Chondrocyte (in vitro differentiated cells): ENCODE measurements at places on chromosomes 16 and 17. TPM values are rescaled to one million over a fixed set of nuclear protein-coding genes. Genes with fewer than 3 reads are reported as not detected.

KIF2B gene
- total RNA-seq = not detected in 3 replicates

TAT gene
- 0.26 to 0.35 TPM in 2 of 3 replicates, not detected in the other for total RNA-seq

SMIM5 gene
- total RNA-seq = 0.23 to 0.29 TPM in 2 of 3 replicates, not detected in the other

SLC6A4 gene
- total RNA-seq = not detected in 3 replicates

RAP1GAP2 gene
- 3.3 to 5.5 TPM (median 3.4 TPM) in 3 replicates for total RNA-seq

CHST5 gene
- 0.07 to 0.17 TPM (median 0.10 TPM) in 3 replicates for total RNA-seq

PHF23 gene
- total RNA-seq = 49.5 to 57.8 TPM (median 53.1 TPM) in 3 replicates

CCDC40 gene
- total RNA-seq = 5.8 to 11.8 TPM (median 6.5 TPM) in 3 replicates

TELO2 gene
- total RNA-seq = 19.3 to 30.9 TPM (median 21.7 TPM) in 3 replicates

EFCAB3 gene
- total RNA-seq = not detected in 3 replicates

SULT1A2 gene
- not detected in 3 replicates for total RNA-seq

CCL8 gene
- total RNA-seq = not detected in 3 replicates

REXO5 gene
- total RNA-seq = 2.9 to 6.9 TPM (median 4.0 TPM) in 3 replicates

INCA1 gene
- total RNA-seq = 0.74 to 1.5 TPM (median 0.85 TPM) in 3 replicates

SPATA32 gene
- total RNA-seq = not detected in 3 replicates

CFAP20 gene
- 26.0 to 32.9 TPM (median 26.5 TPM) in 3 replicates for total RNA-seq

AARS1 gene
- 92.2 to 243 TPM (median 234 TPM) in 3 replicates for total RNA-seq

ST6GALNAC2 gene
- 1.5 to 3.0 TPM (median 2.8 TPM) in 3 replicates for total RNA-seq

CCDC144A gene
- 0.56 to 1.1 TPM (median 0.82 TPM) in 3 replicates for total RNA-seq

C16orf96 gene
- 0.12 to 0.23 TPM in 2 of 3 replicates, not detected in the other for total RNA-seq

PNMT gene
- total RNA-seq = 0.22 to 2.7 TPM (median 0.46 TPM) in 3 replicates

ABCC6 gene
- 0.99 to 2.7 TPM (median 1.5 TPM) in 3 replicates for total RNA-seq

SLC47A2 gene
- not detected in 3 replicates for total RNA-seq

CACNG3 gene
- total RNA-seq = not detected in 3 replicates

WFDC1 gene
- 3.5 to 5.7 TPM (median 5.6 TPM) in 3 replicates for total RNA-seq

TP53TG3 gene
- total RNA-seq = not detected in 3 replicates

SOX8 gene
- 0.10 to 0.15 TPM (median 0.15 TPM) in 3 replicates for total RNA-seq

SCARF1 gene
- total RNA-seq = 0.42 to 0.64 TPM (median 0.51 TPM) in 3 replicates

PRSS8 gene
- not detected in 3 replicates for total RNA-seq

GAN gene
- total RNA-seq = 12.8 to 18.0 TPM (median 16.7 TPM) in 3 replicates

ADAP2 gene
- 0.32 to 1.3 TPM (median 0.64 TPM) in 3 replicates for total RNA-seq

OR1A1 gene
- total RNA-seq = not detected in 3 replicates

GPRC5B gene
- total RNA-seq = 1.9 to 2.2 TPM (median 2.1 TPM) in 3 replicates

ASPHD1 gene
- total RNA-seq = 2.4 to 3.2 TPM (median 2.9 TPM) in 3 replicates
